Hematopoietic multipotent progenitor cell treated with erythropoietin and hydrocortisone succinate and interleukin-3 and kit ligand, for 17 days (in vitro differentiated cells): ENCODE measurements at places on chromosomes 3 and 15.

DNA sequence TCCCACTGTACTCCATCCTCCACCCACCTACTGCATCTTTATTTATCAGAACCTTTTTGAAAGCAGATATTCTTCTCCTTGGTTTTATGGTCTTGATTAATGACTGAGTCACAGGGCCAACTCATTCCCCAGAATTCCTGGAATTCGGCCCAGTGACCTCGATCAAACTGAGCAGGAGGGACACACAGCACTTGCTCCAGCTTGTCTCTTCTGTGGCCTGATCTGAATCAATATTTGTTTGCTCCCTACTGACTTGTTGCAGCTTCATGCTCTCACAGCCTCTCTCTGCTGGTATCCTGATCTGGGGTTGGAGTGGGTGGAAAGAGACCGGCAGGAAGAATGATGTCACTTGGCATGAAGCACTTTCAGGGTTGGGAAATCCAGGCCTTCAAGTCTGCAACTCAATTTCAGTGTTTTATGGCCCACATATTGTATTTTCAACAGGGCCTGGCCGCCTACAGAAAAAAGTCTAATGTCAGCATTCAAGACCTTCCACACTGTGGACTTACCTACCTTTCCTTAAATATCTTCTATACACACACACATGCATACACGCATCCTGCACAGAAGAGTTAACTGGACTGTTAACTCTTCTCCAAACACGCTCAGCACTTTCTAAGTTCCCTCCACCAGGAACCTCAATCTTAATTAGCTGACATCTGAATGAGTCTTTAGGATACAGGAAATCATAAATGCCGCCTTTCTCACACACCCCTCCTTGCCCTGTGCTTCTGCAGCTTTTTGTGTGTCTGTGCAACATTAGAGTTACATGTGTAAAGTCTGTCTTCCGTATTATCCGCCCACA, 4.6 kb downstream of the ANXA2 start:
- DNase-seq = no peak

DNA sequence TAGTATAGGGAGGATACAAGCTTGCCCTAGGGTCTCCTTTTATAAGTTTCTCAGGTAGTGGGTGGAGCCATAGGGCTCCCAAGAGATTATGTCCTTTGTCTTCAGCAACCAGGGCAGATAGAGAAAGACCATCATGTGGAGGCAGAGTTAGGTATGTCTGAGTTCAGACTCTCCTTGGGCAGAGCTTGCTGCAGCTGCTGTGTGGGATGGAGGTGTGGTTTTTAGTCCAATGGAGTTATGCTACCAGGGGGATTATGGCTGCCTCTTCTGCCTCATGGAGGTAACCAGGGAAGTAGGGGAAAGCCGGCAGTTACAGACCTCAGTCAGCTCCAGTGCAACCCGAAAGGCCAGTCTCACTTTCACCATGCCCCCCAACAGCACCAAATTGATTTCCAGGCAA, 220.5 kb downstream of the NECTIN3 start:
- DNase-seq = no peak

- no peak for DNase-seq
These were observed 406 bp upstream of the GABRB3 start for GRCh38 chr15:26773067-26773877.

DNA sequence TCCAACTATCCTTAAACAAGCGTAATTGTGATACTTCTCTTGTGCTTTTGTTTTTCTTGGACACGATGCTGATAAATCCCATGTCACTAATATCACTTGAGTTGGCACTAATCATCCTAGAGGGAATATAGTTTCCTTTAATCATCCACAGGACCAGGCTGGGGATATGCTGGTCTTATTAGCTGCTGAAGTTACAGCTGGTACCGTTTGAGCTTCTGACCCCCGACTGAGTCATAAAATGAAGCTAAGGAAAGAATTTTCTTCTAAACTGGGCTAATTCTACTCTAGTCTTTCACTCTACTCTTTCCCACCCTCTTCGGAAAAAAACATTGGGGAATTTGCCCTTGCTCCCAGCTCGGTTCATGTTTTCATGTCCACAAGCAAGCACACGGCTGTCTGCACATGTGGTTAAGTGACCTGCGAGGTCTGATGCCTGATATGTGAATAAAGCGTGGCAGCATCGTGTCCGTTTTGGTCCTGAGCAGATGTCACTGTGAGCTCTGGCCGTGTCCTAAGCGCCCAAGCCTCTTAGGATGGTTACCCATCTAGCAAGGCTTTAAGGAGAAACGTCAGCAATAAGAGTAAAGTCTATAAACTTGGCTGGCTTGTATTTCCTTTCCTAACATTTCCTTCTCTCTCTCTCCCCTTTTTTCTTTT, 223.7 kb downstream of the ITPR1 start:
- DNase-seq = no peak

DNA sequence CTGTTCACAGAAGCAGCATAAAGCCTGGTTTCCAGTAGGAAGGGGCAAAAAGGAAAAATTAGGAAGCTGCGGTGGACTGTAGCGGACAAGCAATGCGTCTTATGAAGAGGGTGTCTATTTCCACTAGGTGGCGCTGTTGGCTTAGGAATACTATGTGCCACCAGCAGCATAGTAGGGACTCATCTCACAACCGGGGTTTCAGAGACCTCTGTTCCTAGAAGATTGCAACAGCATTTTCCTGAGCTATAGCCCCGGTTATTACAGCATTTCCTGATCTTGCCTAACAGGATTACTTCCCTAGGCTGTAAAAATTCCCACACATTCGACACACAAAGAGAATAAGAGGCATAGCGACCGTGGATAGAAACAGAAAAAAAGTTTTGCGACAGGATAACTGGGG, 683.0 kb downstream of the TBL1XR1 start:
- DNase-seq = peak; percentile 56

- peak; percentile 10 for DNase-seq
These were observed 169.8 kb upstream of the MYRIP start for GRCh38 chr3:39639344-39640236.

GRCh38 chr3:184874709-184875644, 63.0 kb downstream of the VPS8 start:
- peak; percentile 22 for DNase-seq

- no peak for DNase-seq
These were observed 120.8 kb downstream of the FEZF2 start for GRCh38 chr3:62252438-62253157.
